ENCODE measurements at places on chromosomes 7 and 10.
A peak's percentile ranks its signal among the peaks of the same experiment; 100 is the strongest.

DNA sequence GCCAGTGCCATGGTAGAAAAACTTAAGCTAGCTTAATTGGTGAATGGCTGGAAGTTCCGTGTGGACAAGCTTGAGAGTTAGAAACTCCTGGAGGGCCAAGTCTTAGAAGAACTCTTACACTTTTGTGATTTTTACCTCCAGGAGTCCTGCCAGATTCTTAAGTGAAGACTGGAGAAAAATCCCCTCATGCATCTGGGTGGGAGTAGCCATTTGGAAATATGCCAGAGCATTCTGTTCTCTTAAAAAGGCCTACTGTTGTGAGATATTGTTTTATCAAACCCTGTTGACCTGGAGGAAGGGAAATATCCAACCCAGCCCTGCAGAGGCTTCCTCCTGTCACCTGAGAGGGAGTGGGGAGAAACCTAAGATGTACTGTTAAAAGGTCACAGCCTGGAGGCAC lies 17.6 kb upstream of the MCM10 start:
- no peaks in the 10 kb centered on the region for H3K4me1 ChIP-seq
- H3K27me3 ChIP-seq, result no peaks in the 10 kb centered on the region
- no peak overlapping the region for H3K27ac ChIP-seq
- no peak for DNase-seq
- H3K36me3 ChIP-seq, result no peaks in the 10 kb centered on the region

DNA sequence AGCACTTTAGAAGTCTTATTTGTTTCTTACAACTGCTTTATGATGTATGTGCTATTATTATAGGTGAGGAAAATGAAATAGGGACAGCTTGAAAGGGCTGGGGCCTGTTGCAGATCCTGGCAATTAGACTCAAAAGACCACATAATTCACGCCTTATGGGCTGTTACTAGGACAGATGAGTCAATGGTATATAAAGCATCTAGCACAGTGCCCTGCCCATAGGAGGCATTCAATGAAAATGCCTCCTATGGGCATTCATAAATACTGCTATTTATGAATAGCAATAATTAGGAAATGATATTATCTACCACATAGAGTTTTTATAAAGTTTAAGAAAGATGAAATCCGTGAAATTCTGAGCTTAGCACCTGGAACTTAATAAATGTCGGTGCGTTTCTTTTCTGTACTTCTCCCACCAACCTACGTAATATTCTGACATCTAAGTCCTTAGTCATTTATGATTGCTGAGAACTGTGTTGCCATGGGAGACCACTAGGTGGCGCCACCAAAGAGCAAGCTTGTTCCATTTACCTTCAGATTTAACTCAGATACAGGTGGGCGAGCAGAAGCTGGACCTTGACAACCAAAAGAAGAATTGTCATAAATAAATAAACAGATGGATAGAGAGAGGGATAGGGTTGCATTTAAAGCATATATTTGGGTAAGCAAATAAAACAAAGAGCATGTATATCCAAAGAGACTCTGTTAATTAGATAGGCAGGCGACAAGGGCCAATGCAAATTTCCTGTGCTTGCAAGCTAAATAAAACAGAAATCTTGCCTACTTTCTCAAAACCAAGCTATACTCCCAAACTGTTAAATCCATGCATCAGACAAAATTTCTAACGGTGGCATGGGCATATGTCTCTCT lies 699.9 kb downstream of the INHBA start:
- H3K4me1 ChIP-seq, result no peaks in the 10 kb centered on the region
- H3K27me3 ChIP-seq, result no peaks in the 10 kb centered on the region
- peak; percentile 72 for DNase-seq
- H3K36me3 ChIP-seq, result no peaks in the 10 kb centered on the region
- no peak overlapping the region for H3K4me3 ChIP-seq

- H3K4me3 ChIP-seq, result no peak overlapping the region
- no peaks in the 10 kb centered on the region for H3K4me1 ChIP-seq
- peaks cover 2% of the 10 kb centered on the region for H3K27me3 ChIP-seq
- H3K36me3 ChIP-seq, result no peaks in the 10 kb centered on the region
- DNase-seq, result no peak
Measured at GRCh38 chr10:131855461-131856401, 45.1 kb upstream of the PPP2R2D start.

DNA sequence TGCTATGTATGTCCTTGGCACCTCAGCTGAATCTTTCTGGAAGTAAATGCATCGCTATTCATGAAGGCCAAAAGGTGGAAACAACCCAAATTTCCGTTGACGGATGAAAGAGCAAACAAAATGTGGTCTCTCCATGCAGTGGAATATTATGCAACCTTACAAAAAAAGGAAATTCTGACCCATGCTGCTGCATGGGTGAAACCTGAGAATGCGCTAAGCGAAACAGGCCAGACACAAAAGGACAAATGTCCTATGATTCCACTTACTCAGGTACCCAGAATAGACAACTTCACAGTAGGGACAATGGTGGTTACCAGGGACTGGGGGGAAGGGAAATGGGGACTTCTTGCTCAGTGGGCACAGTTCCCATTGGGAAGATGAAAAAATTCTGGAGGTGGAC lies 158.8 kb downstream of the CAMK1D start:
- peaks cover 2% of the 10 kb centered on the region for H3K36me3 ChIP-seq
- no peak overlapping the region for H3K4me3 ChIP-seq
- no peak overlapping the region for H3K27ac ChIP-seq
- no peak for DNase-seq
- no peaks in the 10 kb centered on the region for H3K27me3 ChIP-seq
